ENCODE measurements at places on chromosomes 3 and 15. TPM values are rescaled to one million over a fixed set of nuclear protein-coding genes. Genes with fewer than 3 reads are reported as not detected.

CCDC66 gene
- total RNA-seq = 39.3 TPM

ZNF860 gene
- not detected for total RNA-seq

SI gene
- 1,142 TPM for total RNA-seq

SEMA6D gene
- 115 TPM for total RNA-seq

FSIP1 gene
- not detected for total RNA-seq

TMEM212 gene
- not detected for total RNA-seq

TRPM1 gene
- total RNA-seq = not detected

PP2D1 gene
- total RNA-seq = not detected

FAM107A gene
- 11.0 TPM for total RNA-seq

MYO9A gene
- 35.7 TPM for total RNA-seq

SLC9C1 gene
- total RNA-seq = not detected

CLEC3B gene
- total RNA-seq = 11.6 TPM

ZDHHC23 gene
- total RNA-seq = 15.7 TPM

JMJD7 gene
- total RNA-seq = 9.1 TPM

LCTL gene
- total RNA-seq = not detected

NDUFB5 gene
- total RNA-seq = 79.2 TPM

ADGRG7 gene
- total RNA-seq = 54.9 TPM

CEP152 gene
- total RNA-seq = 13.7 TPM

PLA2G4B gene
- total RNA-seq = 13.4 TPM

GP9 gene
- total RNA-seq = not detected

TM6SF1 gene
- total RNA-seq = 3.3 TPM

GRAMD1C gene
- 29.4 TPM for total RNA-seq

CCDC54 gene
- total RNA-seq = not detected

PLAAT1 gene
- total RNA-seq = not detected

BUB1B gene
- total RNA-seq = 120 TPM

PIF1 gene
- 8.5 TPM for total RNA-seq

COL6A6 gene
- not detected for total RNA-seq

MAGEF1 gene
- 12.1 TPM for total RNA-seq

MORC1 gene
- not detected for total RNA-seq

HOMER2 gene
- total RNA-seq = 2.2 TPM

RBPMS2 gene
- total RNA-seq = 0.80 TPM

MCF2L2 gene
- total RNA-seq = 1.1 TPM

NUP210 gene
- total RNA-seq = 11.6 TPM

FEZF2 gene
- not detected for total RNA-seq

CYP8B1 gene
- total RNA-seq = not detected

IL17RB gene
- 38.5 TPM for total RNA-seq

GCNT3 gene
- 30.5 TPM for total RNA-seq

CADPS gene
- total RNA-seq = 6.4 TPM

NCEH1 gene
- 9.4 TPM for total RNA-seq

RBSN gene
- 94.9 TPM for total RNA-seq

ITGA11 gene
- 2.8 TPM for total RNA-seq

PLCB2 gene
- total RNA-seq = 12.3 TPM

ADAMTS9 gene
- total RNA-seq = 52.0 TPM

AHSG gene
- not detected for total RNA-seq

ATP2C1 gene
- total RNA-seq = 46.6 TPM

GRIP2 gene
- 1.4 TPM for total RNA-seq

SKIL gene
- 22.5 TPM for total RNA-seq

MFGE8 gene
- 156 TPM for total RNA-seq

PFN2 gene
- total RNA-seq = 69.6 TPM

NR1I2 gene
- 456 TPM for total RNA-seq

TGM4 gene
- total RNA-seq = not detected

CHRM5 gene
- total RNA-seq = not detected

ACKR4 gene
- 7.2 TPM for total RNA-seq
